ENCODE measurements at places on chromosomes 1 and 21.

- peak; percentile 48 for DNase-seq
Observed at GRCh38 chr1:40316595-40317393, at the start of gene COL9A2. Gene COL9A2, minus strand, starts transcription at chr1:40317286. Its CDS starts 89 bp downstream, at chr1:40317197.

GRCh38 chr21:36825658-36826057, 126.7 kb downstream of the SIM2 start:
- no peak for DNase-seq

GRCh38 chr1:210360852-210361477, 32.3 kb downstream of the HHAT start:
- peak; percentile 71 for DNase-seq

- DNase-seq = peak; percentile 8
Observed at GRCh38 chr21:30257773-30258172, 25.0 kb downstream of the KRTAP24-1 start.

- no peak for DNase-seq
Observed at GRCh38 chr1:33133478-33134105, 48.3 kb downstream of the TRIM62 start.

DNA sequence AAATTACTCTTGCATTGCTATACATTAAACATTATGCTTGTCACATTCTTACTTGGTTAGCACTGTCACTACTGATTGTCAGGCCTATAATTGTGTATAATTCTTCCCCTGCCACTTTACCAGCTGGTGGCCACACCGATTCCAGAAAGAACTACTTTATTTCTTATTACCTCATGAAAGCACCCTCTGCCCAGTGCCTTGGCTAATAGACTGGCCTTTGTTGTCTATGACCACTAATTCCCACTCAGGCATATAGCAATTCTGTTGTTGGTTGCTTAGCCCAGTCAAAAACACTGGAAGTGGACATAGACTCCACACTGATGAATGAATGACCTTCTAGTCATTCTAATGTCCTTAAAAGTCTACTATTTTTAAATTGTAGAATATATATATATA, 35.6 kb downstream of the MRPL39 start:
- DNase-seq = no peak

- no peak for DNase-seq
Observed at GRCh38 chr1:184752656-184753055, 2.0 kb downstream of the EDEM3 start.

- DNase-seq = no peak
Observed at GRCh38 chr1:114340892-114341291, 170.1 kb downstream of the TRIM33 start.

GRCh38 chr1:7013833-7014639, 228.8 kb downstream of the CAMTA1 start:
- no peak for DNase-seq

DNA sequence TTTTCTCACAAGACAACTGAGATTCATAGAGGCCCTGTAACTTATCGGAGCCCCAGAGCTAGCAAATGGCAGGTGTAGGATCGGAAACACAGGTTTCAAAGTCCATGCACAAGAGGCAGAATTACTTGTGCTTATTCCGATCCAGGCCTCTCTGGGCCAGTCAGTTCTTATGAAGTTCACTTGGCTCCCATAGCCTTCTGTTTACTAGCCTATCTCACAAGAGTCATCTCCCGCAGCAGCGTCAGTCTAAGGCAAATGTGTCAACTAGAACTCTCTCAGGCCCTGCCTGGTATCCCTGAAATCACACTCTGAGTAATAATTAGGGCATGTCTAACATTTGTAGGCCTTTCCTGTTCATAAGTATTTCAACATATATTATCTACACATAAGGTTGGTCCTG, 43.3 kb downstream of the PHC2 start:
- DNase-seq = peak; percentile 35

GRCh38 chr21:35475762-35476161, 426.7 kb upstream of the RUNX1 start:
- DNase-seq = no peak

DNA sequence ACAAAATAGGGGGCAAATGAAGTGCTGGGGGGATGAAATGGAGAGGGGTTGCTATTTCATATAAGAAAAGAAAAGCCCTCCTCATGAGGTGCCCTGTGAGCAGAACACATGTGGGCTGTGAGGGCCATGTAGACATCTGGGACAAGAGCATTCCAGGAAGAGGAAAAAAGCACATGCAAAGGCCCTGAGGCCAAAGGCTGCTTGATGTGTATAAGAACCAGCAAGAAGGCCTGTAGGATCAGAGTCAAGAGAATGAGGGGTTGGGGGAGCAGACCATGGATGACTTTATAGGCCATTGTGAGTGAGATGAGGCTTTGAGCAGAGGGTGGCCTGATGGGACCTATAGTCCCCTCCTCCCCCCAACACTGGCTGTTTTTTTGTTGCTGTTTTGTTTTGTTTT, 7.7 kb upstream of the RAB4A start:
- DNase-seq = no peak

- DNase-seq = peak; percentile 39
Observed at GRCh38 chr1:165387961-165388360, 31.4 kb upstream of the LMX1A start.

DNA sequence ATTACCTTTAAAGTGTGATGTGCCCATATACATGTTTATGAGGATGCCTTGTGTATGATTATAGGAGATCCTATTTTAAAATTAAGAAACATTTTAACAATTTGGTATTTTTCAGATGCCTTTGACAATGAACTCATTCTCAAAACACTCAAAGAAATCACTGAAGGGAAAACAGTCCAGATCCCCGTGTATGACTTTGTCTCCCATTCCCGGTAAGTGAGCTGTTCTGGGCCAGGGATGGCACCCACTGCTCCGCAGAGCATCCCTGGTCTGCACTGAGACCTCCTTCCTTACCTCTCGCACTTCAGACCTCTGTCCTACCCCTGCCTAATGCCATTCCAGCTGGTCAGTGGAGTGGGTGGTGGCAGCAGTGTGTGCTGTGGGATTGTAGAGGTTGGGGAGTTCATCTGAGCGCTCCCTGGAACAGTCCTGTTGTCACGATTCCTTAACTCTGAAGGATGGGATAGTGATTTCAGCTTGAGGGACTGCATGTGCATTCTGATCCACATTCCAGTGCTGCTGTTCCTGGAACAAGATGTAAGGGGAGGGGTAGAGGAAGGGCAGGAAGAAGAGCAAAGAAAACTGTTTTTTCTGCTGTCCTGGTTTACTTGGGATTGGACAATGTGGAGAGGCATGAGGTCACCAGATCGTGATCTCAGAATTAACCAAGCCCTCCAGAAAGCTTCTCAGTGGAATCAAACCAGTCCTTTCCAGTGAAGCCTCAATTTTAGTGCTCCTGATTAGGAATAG, 63.9 kb downstream of the UCK2 start:
- DNase-seq = no peak

DNA sequence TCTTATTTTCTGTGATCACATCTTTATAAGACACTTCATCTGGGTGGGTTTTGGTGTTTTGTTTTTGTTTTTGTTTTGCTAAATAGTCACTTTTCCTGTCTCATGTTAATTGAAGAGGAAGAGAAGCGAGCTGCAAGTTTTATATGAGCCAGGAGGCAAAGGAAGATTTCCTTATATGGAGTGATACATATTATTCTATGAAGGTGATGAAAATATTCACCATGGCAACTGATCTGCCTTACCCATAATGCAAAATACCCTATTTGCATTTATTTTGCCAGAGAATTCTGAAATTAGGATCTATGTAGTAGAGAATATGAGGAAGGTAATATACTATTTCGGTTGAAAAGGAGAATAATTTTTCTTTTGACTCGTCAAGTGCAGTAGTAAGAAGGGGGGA, 13.9 kb downstream of the CXADR start:
- no peak for DNase-seq

- DNase-seq = no peak
Observed at GRCh38 chr1:9764550-9764949, 59.2 kb downstream of the CLSTN1 start.

DNA sequence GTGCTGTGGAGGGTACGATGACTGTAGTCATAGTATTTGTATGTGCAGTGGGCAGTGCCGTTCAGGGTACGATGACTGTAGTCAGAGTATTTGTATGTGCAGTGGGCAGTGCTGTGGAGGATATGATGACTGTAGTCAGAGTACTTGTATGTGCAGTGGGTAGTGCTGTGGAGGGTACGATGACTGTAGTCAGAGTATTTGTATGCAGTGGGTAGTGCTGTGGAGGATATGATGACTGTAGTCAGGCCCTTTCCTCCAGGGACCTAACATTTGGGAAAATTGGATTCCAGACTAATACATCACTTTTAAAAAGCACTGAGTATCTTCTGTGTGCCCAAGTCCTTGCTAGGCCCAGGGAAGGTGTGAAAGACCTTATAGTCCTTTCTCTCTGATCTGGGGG, 2.9 kb downstream of the ZNF672 start:
- no peak for DNase-seq

DNA sequence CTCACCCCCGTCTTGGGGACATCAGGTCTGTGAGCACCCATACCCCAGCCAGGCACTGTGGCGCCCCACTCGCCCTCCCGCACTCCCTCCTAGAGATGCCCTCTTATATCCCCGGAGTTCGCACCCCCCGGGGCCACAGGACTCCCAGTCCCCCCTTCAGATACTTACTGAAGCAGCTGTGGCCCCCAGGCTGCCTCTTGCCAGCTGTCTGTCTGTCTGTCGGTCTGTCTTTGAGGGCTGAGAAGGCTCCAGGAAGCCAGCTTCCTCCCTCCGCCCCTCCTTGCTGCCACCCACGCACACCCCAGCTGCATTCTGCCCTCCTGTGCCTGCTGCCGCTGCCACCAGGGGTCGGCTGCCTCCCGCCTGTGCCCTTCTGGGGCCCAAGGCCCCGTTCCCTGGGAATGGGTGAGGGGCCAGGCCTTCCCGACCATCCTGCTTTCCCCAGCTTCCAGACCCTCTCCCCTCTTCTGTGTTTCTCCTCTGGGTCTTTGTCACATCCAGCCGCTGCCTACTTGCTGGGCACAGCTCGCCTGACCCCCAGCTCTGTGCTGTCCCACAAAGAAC, at the start of gene PTPN7:
Gene PTPN7 (minus strand): TSS at position 226 of the 564 bp plus-strand sequence. CDS start 1,200 bp downstream, outside the sequence.
- no peak for DNase-seq

DNA sequence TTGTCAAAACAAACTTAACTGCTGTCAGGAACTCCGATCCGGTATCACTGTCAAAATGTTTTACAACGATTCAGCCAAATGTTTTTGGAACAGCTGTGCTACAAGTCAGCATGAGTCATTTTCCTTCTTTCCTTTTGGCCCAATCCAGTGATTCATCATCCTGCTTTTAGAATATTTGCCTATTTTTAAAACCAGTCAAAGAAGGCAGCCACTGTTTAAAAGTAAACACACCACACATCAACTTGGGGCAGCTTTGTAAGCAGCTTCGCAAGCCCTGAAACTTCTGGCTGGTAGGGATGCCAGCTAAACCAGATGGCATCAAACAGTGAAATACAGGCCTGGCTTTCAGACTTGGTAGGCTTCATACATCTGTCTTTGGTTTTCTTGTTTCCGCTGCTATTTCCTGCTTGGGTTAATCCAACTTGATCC, 14.9 kb downstream of the MAP3K7CL start:
- peak; percentile 76 for DNase-seq

DNA sequence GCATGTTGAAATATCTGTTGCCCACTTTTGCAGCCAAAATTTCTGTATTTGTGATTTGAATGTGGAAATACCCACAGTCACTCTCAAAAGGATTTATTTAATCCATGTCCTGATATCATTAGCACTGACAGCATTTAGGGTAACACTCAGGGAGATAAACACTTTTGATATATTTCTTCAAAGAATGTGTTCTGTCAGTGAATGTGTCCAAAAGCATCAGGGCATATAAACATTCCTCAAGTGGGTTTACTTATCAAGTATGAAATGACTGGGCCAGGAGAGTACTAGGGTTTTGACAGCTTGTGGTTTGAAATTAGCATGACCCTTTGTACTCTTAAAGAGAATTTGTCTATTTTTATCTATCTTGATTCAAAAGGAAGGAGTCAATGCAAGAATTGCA, 1302.1 kb upstream of the ADGRL2 start:
- no peak for DNase-seq

- peak; percentile 26 for DNase-seq
Observed at GRCh38 chr1:19650416-19651140, 6.5 kb downstream of the NBL1 start.

- no peak for DNase-seq
Observed at GRCh38 chr21:18663663-18664062, 260.1 kb upstream of the TMPRSS15 start.
